ENCODE measurements at places on chromosomes 7 and 10. TPM values are rescaled to one million over a fixed set of nuclear protein-coding genes. Genes with fewer than 3 reads are reported as not detected.

Gene HECW1
- total RNA-seq: not detected

Gene GIMAP1
- total RNA-seq: 42.1 TPM

Gene SLC13A1
- not detected for total RNA-seq

Gene STEAP4
- not detected for total RNA-seq

Gene PTPN20
- total RNA-seq: 2.4 TPM

Gene STOX1
- 0.67 TPM for total RNA-seq

Gene HPSE2
- total RNA-seq: 0.14 TPM

Gene CDCA7L
- 60.7 TPM for total RNA-seq

Gene NPM3
- 30.5 TPM for total RNA-seq

Gene OR2A12
- total RNA-seq: not detected

Gene SPDYE9
- not detected for total RNA-seq

Gene MKI67
- 256 TPM for total RNA-seq

Gene DKK1
- total RNA-seq: not detected
